GM12878 (cell line): ENCODE measurements at places on chromosomes 1 and 21. TPM values are rescaled to one million over a fixed set of nuclear protein-coding genes. Genes with fewer than 3 reads are reported as not detected.

ADAM15 gene
- total RNA-seq, result 30.0 and 38.8 TPM in 2 replicates

C1orf105 gene
- total RNA-seq, result not detected in 2 replicates

PAX7 gene
- not detected in 2 replicates for total RNA-seq

PCP4L1 gene
- 2.7 and 3.6 TPM in 2 replicates for total RNA-seq

OR2L13 gene
- total RNA-seq, result not detected in 2 replicates

SPRR1B gene
- total RNA-seq, result not detected in 2 replicates

MFSD2A gene
- 23.1 and 23.4 TPM in 2 replicates for total RNA-seq

MASP2 gene
- not detected in 2 replicates for total RNA-seq

KCNA10 gene
- not detected in 2 replicates for total RNA-seq

RASAL2 gene
- total RNA-seq, result 0.21 and 0.61 TPM in 2 replicates

CCDC24 gene
- 2.2 and 3.1 TPM in 2 replicates for total RNA-seq

TSPEAR gene
- total RNA-seq, result not detected in 2 replicates

GJA5 gene
- not detected in 2 replicates for total RNA-seq

RHBG gene
- total RNA-seq, result 0.11 TPM in 1 of 2 replicates, not detected in the other

UBL4B gene
- total RNA-seq, result 0.15 TPM in 1 of 2 replicates, not detected in the other

TNFRSF25 gene
- 0.46 and 0.58 TPM in 2 replicates for total RNA-seq

IGSF5 gene
- total RNA-seq, result not detected in 2 replicates

PAPPA2 gene
- total RNA-seq, result not detected in 2 replicates

LORICRIN gene
- not detected in 2 replicates for total RNA-seq

PTPRC gene
- total RNA-seq, result 154 and 157 TPM in 2 replicates

HORMAD1 gene
- not detected in 2 replicates for total RNA-seq

CTTNBP2NL gene
- 10.7 and 11.3 TPM in 2 replicates for total RNA-seq

CD164L2 gene
- not detected in 2 replicates for total RNA-seq

DCDC2B gene
- 0.13 and 0.15 TPM in 2 replicates for total RNA-seq
